Gastroesophageal sphincter (tissue), 4 donors: ENCODE measurements at places on chromosomes 7 and 10. TPM values are rescaled to one million over a fixed set of nuclear protein-coding genes. Genes with fewer than 3 reads are reported as not detected.

Gene UPK3B
- total RNA-seq: not detected

Gene FKBP9
- 94.8 TPM for total RNA-seq

Gene NDUFA5
- total RNA-seq: 172 TPM

Gene PRKAG2
- 48.9 TPM for total RNA-seq

Gene RAPGEF5
- 28.9 TPM for total RNA-seq

Gene CFAP70
- 1.2 TPM for total RNA-seq

Gene NEUROD6
- not detected for total RNA-seq

Gene PRRT4
- 0.79 TPM for total RNA-seq

Gene METTL27
- 4.4 TPM for total RNA-seq

Gene APBB1IP
- 6.8 TPM for total RNA-seq

Gene NET1
- total RNA-seq: 401 TPM

Gene EPHA1
- not detected for total RNA-seq

Gene DOCK4
- 18.1 TPM for total RNA-seq

Gene LIPJ
- 0.12 TPM for total RNA-seq

- no peak for ATAC-seq
Observed at GRCh38 chr10:112539340-112539739, 92.3 kb downstream of the VTI1A start.

DNA sequence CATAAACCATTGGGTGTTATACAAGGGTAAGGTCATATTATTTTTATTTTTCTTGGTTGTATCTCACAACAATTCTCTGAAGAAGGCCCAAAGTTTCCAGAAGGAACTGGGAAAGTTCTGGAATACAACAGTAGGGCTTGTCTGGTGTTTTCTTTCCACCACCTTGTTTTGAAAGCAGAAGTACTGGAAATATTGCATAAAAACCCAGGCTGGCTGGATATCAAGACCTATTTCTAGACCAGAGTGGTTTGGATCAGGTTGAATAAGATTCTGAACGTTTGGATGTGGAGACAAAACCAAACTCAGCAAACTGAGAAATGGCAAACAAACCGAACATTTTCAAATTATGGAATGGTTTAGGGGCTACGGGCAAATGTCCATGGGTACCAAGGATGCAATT is 182.6 kb upstream of the FZD8 start:
- no peak for ATAC-seq

DNA sequence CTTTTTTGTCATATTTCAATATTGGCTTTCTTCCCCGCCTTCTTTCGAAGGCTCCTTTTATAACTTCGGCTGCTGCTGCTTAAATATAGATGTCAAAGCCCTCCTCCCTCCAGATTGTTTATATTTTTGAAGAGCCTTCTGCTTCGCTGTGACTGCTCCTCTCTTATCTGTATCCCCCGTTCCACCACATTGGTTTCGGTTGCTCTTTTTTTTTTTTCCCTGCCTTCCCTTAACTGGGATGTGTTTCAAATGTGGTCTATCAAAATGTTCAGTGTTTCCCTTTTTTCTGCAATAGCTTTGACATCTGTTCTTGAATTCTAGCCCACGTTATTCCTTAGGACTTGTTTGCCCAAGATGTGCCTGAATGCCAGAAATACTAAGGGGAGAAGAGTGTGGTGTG is 96.4 kb downstream of the CUX1 start:
- ATAC-seq: no peak

- no peak for ATAC-seq
Observed at GRCh38 chr10:108689891-108690290, 1233.4 kb downstream of the XPNPEP1 start.

GRCh38 chr7:92924800-92925199 is 88.4 kb upstream of the CDK6 start:
- ATAC-seq: no peak

- peak; percentile 72 for ATAC-seq
Observed at GRCh38 chr10:99235658-99236626, at the start of gene HPSE2. Gene HPSE2, minus strand, starts transcription at chr10:99235852.

GRCh38 chr10:129784291-129784690 is 179.8 kb downstream of the EBF3 start:
- ATAC-seq: no peak

GRCh38 chr10:34427911-34428216 is 387.2 kb downstream of the PARD3 start:
- ATAC-seq: no peak

- ATAC-seq: no peak
Observed at GRCh38 chr10:53379956-53380355, 607.4 kb upstream of the MBL2 start.

GRCh38 chr10:127283576-127283975 is 87.2 kb upstream of the INSYN2A start:
- ATAC-seq: no peak

- no peak for ATAC-seq
Observed at GRCh38 chr7:85164376-85164775, 22.5 kb downstream of the SEMA3D start.

DNA sequence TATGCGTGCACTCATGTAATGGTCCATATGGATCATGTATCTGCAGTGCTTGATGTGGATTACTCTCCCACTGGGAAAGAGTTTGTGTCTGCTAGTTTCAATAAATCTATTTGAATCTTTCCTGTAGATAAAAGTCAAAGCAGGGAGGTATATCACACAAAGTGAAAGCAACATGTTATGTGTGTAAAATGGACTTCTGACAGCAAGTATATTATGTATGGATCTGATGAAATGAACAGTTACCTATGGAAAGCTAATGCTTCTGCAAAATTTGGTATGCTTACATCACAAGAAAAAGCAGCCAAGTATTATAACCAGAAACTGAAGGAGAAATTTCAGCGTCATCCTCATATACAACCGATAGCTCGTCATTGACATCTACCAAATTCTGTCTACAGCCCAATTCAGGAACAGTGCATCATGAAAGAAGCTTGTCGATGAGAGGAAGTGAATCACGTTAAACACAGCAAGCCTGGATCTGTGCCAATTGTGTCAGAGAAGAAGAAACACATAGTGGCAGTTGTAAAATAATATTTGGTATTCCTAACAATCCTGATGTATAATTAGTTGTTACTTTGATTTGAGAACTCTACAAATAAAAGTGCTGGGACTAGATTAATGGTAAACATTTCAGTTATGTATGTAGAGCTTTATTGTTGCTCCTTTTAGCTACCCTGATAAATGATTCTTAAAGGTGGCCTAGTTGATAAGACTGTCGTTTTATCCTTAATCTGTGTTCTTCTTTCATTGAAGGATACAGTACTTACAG is 14.2 kb upstream of the SYPL1 start:
- ATAC-seq: no peak

GRCh38 chr10:15748126-15748525 is 28.4 kb upstream of the ITGA8 start:
- ATAC-seq: no peak

DNA sequence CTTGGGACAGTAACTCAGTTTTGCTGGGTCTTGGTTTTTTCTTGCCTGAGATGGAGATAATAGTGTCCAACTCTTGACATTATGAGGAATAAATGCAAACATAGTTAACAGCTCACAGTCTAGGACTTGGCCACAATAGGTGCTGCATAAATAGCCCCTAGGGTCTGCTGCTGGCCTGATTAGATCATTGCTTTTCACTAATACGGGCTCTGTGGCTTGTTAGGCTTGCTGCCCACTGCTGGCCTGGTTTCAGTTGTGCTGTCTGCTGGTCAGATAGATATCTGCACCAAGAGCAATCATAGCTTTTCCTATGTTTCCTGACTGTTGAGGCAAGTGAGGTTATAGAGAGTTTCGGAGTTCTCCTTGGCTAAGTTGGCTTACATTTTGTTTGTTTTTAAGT is 246.1 kb downstream of the DNAJB9 start:
- ATAC-seq: no peak

GRCh38 chr10:126564326-126564888 is 106.1 kb downstream of the C10orf90 start:
- ATAC-seq: no peak

DNA sequence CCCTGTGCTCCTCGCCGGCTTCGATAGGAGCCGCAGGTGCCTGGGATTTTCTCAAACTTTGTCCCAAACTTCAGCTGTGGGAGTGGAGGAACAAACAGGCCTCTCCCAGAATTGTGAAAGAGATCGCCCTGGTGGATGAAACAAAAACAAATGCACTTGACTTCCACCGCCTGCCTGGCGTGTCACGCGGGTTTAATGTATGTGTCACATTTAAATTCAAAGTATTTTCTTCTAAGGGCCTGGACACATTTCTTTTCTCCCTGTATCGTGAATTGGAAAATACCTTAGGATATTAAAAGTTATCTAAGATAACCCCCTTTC is 694 bp upstream of the WASL start:
- peak; percentile 38 for ATAC-seq

GRCh38 chr7:134874407-134874806 is 95.0 kb downstream of the CALD1 start:
- ATAC-seq: no peak

DNA sequence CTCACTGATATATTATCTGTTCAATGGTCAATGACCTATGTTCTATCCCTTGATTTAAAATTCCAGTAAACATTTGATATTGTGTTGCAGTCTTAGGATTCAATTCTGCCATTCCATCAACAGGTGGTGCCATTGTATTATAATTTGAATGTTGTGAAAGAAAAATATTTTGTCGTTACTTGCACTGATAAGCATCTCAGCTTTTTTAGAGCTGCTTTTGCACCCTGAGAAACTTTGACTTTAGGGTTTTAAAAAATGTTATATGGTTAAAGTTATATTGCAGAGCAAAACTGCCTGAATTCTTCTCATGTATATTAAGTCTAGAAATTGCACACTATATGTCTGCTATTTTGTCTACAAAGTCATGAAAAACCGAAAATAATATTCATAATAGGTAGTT is 18.8 kb upstream of the MINDY3 start:
- no peak for ATAC-seq

DNA sequence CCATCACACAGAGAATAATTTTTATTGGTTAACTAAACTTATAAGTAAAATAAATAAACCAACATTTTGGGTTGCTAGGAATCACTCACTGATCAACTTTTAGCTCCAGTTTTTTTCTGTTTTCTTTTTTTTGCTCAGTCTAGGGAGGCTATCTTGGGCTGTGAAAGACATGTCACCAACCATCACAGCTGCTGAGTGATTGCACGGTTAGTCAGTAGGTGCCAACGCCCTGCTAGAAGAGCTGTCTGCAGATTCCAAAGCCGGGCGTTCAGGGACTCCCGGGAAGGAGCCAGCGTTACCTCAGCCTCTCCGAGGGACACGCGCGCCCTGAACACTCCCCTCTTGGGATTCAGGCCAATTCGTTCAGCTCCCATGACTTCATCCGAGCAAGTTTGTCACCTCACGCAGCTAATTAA is 604 bp upstream of the STAM start:
- ATAC-seq: peak; percentile 90

DNA sequence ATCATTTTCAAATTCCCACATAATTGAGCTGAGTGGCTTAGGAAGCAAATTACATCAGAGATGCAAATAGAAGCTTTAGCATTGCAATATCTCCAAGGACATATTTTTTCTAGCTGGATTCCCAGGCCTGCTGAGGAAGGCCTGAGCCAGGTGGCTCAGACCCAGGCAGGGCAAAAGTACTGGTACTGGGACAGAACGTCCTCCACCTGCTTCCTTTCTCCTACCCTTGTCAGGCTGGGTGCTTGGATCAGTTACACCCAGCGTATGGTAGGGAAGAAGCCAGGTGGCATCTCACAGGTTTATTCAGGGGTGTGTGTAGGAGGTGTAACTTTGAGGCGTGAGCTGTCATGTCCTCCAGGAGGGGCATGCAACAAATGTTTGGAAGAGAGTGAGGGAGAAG is 3.0 kb upstream of the PANK1 start:
- no peak for ATAC-seq

GRCh38 chr10:3595736-3596135 is 189.3 kb downstream of the KLF6 start:
- ATAC-seq: no peak

DNA sequence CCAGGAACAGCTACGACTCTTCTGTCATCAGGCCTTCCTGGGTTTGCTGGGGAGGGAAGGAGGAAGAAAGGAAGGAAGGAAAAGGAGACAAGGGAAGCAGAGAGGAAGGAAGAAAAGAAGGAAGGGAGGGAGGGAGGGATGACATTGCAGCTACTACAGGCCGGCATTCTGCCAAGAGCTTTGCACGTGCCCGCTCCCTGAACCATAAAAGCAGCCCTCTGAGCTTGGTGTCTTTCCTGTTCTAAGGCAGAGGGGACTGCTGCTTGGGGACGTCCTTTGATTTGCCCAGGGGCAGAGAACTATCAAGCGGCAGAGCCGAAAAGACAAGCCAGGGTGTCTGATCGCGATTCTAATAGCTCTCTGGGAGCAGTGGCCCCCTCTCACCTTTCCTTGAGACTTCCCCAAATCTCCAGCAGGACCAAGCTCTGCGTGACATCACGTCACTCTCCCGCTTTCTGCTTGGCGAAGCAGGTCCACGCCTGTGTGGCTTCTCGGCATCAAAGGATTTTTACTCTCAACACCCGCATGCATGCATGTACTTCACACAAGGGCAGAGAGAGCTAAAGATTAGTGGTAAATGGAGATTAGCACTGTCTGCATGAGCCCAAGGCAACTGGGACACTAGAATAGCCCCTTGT is 167.8 kb upstream of the AUTS2 start:
- peak; percentile 25 for ATAC-seq

GRCh38 chr10:60989400-60989876 is 45.5 kb upstream of the RHOBTB1 start:
- no peak for ATAC-seq

- ATAC-seq: no peak
Observed at GRCh38 chr10:11381023-11381422, 230.4 kb downstream of the USP6NL start.

GRCh38 chr10:20853276-20853675 is 43.8 kb downstream of the NEBL start:
- ATAC-seq: no peak

DNA sequence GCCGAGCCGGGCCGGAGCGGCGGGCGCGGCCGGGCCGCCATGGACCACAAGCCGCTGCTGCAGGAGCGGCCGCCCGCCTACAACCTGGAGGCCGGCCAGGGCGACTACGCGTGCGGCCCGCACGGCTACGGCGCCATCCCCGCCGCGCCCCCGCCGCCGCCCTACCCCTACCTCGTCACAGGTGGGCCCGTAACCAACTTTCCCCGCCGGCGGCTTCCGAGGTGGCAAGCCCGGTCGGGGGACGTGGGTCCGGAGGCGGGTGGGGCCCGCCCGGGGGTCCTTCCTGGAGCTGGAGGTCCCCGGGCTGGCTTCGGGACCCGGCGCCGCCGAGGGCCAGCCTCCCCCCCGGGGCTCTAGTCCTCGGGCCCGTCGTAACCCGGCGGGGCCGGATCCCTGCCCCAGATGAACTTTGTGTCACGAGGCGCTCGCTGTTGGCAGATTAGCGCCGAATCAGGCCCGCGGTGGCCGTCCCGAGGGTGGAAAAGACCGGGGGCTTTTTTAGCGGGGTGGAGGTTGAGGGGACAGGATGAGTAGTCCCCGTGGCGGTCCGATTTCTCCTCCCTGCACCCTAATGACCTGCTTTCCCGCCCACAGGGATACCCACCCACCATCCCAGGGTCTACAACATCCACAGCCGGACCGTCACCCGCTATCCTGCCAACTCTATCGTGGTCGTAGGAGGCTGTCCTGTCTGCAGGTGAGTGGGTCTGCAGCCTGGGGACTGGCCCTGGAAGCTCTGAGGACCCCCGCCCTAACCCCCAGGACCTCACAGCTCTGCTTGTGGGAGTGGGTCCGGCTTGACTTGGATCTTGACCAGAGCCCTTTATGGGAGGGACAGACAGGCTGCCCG is 496 bp downstream of the BRI3 start:
- ATAC-seq: peak; percentile 38
